ENCODE measurements at places on chromosomes 11 and 22. TPM values are rescaled to one million over a fixed set of nuclear protein-coding genes. Genes with fewer than 3 reads are reported as not detected.

The PHF21B gene
- 0.08 TPM for total RNA-seq

The OR8J3 gene
- total RNA-seq: not detected

DNA sequence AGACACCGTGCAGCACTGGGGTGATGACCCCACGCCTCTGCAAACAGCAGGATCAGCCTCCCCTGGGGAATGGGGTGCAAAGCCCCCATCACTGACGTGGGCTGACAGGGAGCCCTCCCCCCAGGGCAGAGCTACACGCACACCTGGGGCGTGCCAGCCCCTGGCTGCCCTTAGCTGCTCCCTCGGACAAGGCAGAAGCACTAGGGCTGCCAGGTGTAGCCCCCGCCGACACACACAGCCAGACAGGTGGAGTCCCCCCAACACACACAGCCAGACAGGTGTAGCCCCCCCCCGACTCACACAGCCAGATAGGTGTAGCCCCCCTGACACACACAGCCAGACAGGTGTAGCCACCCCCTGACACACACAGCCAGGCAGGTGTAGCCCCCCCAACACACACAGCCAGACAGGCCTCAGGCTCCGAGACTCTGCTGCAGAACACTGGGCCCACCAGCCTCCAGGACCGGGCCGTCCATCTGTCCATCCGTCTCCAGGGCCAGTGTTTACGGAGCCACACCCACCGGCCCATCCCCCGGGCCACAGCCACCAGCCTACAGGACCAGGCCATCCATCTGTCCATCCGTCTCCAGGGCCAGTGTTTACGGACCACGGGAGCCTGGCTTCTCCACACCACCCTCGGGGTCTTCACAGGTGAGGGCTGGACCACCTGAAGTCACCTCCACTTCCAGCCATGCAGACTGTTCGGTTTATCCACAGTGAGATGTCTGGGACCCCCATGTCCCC, 3.5 kb downstream of the ANO9 start:
- DNase-seq: no peak

DNA sequence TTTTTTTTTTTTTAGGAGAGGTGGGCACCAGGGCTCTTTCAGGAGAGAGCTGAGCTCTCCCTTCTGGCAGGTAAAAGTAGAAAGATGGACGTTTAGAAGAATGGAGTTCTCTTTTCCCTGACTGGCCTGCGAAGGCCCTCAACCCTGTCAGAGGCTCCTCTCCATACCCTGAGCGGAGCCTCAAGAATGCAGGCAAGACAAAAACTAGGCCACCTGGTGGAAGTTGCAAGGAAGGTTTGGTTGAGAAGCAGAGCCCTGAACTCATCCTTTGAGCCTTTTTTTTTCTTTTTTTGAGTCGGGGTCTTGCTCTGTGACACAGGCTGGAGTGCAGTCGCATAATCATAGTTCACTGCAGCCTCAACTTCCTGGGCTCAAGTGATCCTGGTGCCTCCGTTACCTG, 1.4 kb downstream of the OTOG start:
- no peak for DNase-seq

The MMP7 gene
- 1.0 TPM for total RNA-seq

DNA sequence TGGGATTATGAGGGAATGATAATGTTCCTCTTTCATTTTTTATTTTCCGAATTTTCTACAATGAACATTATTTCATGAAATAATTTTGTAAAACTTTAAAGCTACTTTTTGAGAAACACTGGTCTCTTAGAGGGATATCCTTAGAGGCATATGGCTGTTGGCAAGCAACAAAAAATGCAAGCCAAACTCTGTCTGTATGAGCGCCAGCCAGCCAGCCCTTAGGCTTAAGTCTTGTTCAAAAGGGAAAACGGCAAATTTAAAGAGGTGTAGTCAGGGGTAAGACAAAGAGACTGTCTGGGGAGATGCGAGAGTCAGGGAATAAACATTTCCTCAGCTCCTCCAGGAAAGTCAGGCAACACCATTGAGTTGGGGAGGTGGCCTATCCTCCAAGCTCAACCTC, 22.5 kb downstream of the ASCC2 start:
- no peak for DNase-seq

Measured in GM12878 (cell line).